ENCODE measurements at places on chromosomes 1 and 21. TPM values are rescaled to one million over a fixed set of nuclear protein-coding genes. Genes with fewer than 3 reads are reported as not detected.

The RGS18 gene
- total RNA-seq: not detected

The KLF17 gene
- total RNA-seq: not detected

The TNNI3K gene
- total RNA-seq: not detected

DNA sequence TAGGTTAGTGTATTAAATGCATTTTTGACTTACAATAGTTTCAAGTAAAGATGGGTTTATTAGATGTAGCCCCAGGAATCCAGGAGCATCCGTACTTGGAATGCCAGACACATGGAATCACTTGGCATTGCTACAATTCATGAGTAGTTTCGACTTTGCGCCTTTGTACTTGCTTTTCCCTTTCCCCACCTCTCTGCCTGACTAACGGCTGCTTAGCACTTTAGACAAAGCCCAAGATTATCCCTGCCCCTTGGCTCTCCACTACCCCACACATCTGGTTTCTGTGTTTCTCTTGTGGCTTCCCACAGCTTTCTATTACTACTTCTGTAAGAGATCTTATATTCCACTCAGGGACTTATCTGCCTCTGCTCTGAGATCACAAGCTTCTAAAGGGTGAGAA, 397.7 kb upstream of the POU3F1 start:
- H3K27me3 ChIP-seq: peaks cover 16% of the 10 kb centered on the region
- no peak overlapping the region for H3K4me3 ChIP-seq
- no peaks in the 10 kb centered on the region for H3K36me3 ChIP-seq

DNA sequence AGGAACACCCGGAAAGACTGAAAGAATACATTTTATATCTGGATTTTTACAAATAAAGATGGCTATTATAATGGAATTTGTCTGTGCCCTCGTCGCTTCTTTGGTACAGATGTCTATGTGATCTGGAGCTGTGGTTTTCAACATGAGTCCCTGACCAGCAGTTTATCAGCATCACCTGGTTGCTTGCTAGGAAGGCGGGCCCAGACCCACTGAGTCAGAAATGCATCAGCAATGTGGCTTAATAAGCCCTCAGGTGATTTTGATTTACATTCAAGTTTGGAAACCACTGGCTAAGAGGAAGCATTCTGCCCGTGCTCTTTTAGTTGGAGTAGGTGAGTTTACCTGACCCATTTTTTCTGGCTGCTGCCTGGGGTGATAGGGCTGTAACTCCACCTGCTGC, 31.7 kb downstream of the ATP1A1 start:
- H3K27ac ChIP-seq: no peak overlapping the region
- no peaks in the 10 kb centered on the region for H3K4me1 ChIP-seq
- H3K27me3 ChIP-seq: no peaks in the 10 kb centered on the region
- peaks cover 52% of the 10 kb centered on the region for H3K36me3 ChIP-seq
- no peak for DNase-seq

- no peaks in the 10 kb centered on the region for H3K4me1 ChIP-seq
- H3K27me3 ChIP-seq: no peaks in the 10 kb centered on the region
- no peak overlapping the region for H3K4me3 ChIP-seq
- no peak for DNase-seq
- no peak overlapping the region for H3K27ac ChIP-seq
Observed at GRCh38 chr1:150053926-150054325, 13.7 kb upstream of the VPS45 start.

DNA sequence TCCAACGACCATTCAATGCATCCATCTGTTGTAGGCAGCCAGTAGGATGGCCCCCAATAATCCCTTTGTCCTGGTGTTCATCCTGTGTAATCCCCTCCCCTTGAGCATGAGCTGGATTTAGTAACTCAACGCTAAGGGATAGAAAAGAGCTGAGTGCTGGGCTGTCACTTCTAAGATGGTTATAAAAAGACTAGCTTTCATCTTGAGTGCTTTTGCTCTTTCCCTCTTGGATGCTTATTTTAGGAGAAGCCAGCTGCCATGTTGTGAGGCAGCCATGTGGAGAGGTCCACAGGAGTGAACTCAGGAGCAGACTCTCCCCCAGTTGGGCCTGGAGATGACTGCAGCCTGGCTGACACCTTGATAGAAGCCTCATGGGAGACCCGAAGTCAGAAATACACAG, 401.5 kb downstream of the VAV3 start:
- DNase-seq: no peak
- H3K27me3 ChIP-seq: no peaks in the 10 kb centered on the region
- no peaks in the 10 kb centered on the region for H3K4me1 ChIP-seq
- no peak overlapping the region for H3K4me3 ChIP-seq
- H3K36me3 ChIP-seq: no peaks in the 10 kb centered on the region

- no peak for DNase-seq
- no peak overlapping the region for H3K27ac ChIP-seq
- H3K36me3 ChIP-seq: no peaks in the 10 kb centered on the region
- H3K4me1 ChIP-seq: no peaks in the 10 kb centered on the region
Observed at GRCh38 chr21:39714331-39714730, 30.7 kb upstream of the IGSF5 start.

DNA sequence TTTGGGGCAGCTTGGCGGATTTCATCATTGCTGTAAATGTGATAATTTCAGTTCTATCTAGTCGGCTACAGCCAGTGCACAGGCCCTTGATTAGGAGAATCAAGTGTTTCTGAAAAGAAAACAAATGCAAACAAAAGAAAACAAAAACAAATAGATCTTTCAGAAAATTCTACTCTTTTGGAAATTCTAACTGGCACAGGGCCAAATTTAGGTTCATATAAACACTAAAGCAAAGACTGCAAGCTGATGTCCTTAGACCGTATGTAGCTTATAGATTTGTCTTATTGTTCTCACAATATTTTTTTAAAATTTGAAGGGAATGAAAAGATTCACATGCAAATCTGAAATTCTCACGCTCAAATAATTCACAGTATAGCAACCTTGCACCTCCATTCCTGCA, 11.2 kb downstream of the UBR4 start:
- peaks cover 11% of the 10 kb centered on the region for H3K4me1 ChIP-seq
- DNase-seq: no peak
- H3K27ac ChIP-seq: no peak overlapping the region
- H3K4me3 ChIP-seq: no peak overlapping the region
- H3K36me3 ChIP-seq: peaks cover 16% of the 10 kb centered on the region
- no peaks in the 10 kb centered on the region for H3K27me3 ChIP-seq

GRCh38 chr1:35595684-35596083, 22.6 kb downstream of the TFAP2E start:
- DNase-seq: no peak
- peaks cover 4% of the 10 kb centered on the region for H3K36me3 ChIP-seq
- H3K4me3 ChIP-seq: no peak overlapping the region

GRCh38 chr21:42097860-42098454, 26.8 kb downstream of the UMODL1 start:
- DNase-seq: no peak
- no peak overlapping the region for H3K4me3 ChIP-seq
- no peaks in the 10 kb centered on the region for H3K27me3 ChIP-seq
- peaks cover 2% of the 10 kb centered on the region for H3K36me3 ChIP-seq
- H3K4me1 ChIP-seq: peaks cover 8% of the 10 kb centered on the region
- H3K27ac ChIP-seq: no peak overlapping the region

DNA sequence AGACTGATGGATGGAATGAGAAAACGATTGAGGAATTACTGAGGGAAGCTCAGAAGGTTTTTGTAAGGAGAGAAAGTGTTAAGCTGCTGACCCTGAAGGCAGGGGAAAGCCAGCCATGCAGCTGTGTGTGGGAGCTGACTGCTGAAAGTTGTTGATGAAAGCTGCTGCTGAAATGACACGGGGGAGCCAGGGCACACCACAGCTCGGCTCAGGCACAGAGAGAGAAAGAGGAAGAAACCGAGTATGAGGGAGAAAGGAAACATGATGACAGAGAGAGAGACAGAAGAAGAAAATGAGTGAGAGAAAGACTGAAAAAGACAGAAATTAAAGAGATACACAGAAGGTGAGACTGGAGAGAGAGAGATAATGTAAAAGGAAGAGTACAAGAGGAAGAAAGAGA, 115.5 kb downstream of the LRRC53 start:
- H3K27ac ChIP-seq: no peak overlapping the region
- H3K27me3 ChIP-seq: no peaks in the 10 kb centered on the region
- no peak for DNase-seq
- H3K4me3 ChIP-seq: no peak overlapping the region
- peaks cover 3% of the 10 kb centered on the region for H3K4me1 ChIP-seq
- no peaks in the 10 kb centered on the region for H3K36me3 ChIP-seq

- H3K36me3 ChIP-seq: no peaks in the 10 kb centered on the region
- peaks cover 57% of the 10 kb centered on the region for H3K27me3 ChIP-seq
- no peak for DNase-seq
- no peak overlapping the region for H3K27ac ChIP-seq
Observed at GRCh38 chr1:4656533-4657140, 2.2 kb downstream of the AJAP1 start.

Data from progenitor cell of endocrine pancreas (in vitro differentiated cells).